ENCODE measurements at places on chromosomes 16 and 17. TPM values are rescaled to one million over a fixed set of nuclear protein-coding genes. Genes with fewer than 3 reads are reported as not detected.

- no peaks in the 10 kb centered on the region for H3K36me3 ChIP-seq
- H3K4me1 ChIP-seq: peaks cover 16% of the 10 kb centered on the region
- no peak for DNase-seq
- no peak overlapping the region for H3K4me3 ChIP-seq
Observed at GRCh38 chr17:1232786-1233185, 37.5 kb upstream of the BHLHA9 start.

DNA sequence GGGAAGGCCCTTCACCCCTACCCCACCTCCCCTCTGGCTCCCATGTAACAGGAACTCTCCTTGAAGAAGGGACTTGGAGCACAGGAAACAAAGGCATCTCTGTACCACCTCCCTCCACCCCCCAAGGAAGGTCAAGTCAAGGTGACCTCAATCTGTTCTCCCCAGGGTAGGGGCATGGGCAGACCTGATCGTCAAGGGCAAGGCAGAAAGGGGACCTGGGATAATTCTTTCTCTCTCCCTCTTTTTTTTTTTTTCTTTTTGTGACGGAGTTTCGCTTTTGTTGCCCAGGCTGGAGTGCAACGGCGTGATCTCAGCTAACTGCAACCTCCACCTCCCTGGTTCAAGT, 4.3 kb upstream of the STAT5A start:
- no peaks in the 10 kb centered on the region for H3K36me3 ChIP-seq
- H3K4me1 ChIP-seq: peaks cover 6% of the 10 kb centered on the region
- no peaks in the 10 kb centered on the region for H3K27me3 ChIP-seq
- no peak overlapping the region for H3K4me3 ChIP-seq
- DNase-seq: no peak

Gene MYL11
- total RNA-seq: not detected

DNA sequence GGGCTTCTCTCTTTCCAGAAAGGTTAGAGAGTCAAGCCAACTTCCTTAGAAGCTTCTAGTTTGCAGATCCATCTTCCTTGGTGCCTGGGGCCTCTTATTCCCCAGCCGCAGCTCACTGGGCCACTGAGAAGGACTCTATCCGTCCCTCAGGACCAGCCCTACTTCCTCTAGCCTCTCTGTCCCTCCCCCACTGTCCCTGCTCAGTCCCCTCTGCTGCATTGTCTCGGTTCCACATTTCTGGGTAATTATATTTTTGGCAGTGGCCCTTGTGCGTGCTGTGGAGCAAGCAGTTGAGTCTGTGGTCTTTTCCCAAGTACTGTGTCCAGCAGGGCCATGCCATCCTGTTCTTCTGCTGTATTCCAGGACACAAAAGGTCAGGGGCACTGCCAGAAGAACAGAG, 17.8 kb downstream of the IRX3 start:
- no peak overlapping the region for H3K27ac ChIP-seq
- H3K27me3 ChIP-seq: no peaks in the 10 kb centered on the region

Gene MYLK3
- not detected for total RNA-seq

Data from Peyer's patch (tissue), 4 donors.